RPMI7951 (cell line): ENCODE measurements at places on chromosomes 3 and 15.
A peak's percentile ranks its signal among the peaks of the same experiment; 100 is the strongest.

DNA sequence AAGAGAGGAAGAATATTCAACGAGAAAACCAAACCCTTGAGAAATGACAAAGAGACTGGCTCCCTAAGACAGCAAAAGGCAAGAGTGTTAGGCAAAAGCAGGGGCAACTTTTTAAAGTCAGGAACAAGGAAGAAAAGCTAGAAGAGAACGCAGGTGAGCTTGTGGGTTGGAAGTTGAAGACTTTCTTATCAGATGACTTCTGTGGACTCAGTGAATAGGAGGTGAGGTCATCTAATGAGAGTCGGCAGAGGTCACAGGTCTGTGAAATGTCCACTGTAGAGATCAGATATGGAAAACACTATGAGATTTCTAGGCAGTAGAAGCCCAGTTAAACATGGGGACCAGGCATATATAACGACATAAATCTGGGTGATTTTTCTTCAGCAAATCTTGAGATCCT is 27.2 kb upstream of the TNIK start:
- no peak for DNase-seq

DNA sequence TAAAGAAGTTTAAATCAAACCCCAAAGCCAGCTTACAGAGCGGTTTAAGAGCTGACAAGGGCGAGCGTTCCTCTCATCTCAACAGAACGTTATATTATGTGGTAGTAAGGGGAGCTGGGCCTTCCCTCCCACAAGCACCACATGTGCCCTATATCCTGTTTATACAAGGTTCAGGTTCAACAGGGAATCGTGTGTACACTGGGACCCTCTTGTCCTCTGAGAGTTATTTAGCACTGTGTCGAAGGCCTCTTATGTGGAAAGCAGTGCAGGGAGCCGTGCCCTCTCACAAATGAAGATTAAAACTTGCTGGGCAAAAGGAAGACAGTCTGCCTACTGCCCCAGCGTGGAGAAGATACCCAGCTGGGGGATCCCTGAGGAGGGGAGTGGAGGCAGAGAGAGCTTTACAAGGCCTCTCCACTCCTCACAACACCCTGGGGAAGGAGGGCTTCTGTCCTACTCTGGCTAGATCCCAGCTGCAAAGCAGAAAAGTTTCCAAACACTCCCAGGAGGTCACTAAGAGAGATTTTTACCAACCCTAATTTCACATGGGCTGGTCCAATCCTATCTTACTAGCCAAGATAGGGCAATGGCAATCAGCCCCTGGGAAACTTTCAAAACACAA is 2.9 kb downstream of the TLE3 start:
- peak; percentile 7 for DNase-seq

DNA sequence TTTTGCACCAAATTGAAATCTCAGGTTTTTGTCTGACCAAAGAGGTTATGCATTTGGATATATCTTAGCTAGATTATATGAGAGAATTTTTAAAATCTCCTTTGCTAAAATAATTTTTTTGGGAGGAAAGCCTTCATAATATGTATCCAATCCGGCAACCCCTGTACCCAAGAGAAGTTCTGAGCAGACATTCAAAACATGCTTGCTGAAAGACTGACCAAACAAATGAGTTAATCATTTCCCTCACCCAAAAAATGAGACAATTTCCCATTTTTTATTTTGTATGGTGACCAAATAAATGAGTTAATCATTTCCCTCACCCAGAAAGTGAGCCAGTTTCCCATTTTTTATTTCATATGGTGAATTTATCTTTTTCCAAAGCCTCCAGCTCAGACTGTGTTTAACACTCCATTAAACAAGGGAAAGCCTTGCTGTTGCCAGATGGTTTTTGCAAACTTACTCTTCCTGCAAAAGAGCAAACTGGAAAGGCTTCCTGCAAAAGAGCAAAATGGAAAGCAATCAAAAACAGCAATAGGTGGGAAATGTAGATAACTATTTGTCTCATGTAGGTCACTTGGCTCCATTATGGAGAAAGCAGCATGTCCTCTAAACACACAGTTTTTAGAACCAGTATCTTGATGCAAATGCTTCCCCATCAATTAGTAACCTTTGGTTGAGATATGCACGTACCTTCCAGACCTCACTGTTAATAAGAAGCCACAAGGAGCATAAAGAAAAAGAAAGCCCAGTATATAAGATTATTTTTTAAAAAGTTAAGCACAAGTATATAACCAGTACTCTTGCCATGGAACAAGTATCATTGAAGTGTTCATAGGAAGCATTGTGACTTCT is 78.4 kb upstream of the OSTN start:
- DNase-seq: no peak

- no peak for DNase-seq
Measured at GRCh38 chr3:128408693-128409623, 57.7 kb downstream of the DNAJB8 start.

DNA sequence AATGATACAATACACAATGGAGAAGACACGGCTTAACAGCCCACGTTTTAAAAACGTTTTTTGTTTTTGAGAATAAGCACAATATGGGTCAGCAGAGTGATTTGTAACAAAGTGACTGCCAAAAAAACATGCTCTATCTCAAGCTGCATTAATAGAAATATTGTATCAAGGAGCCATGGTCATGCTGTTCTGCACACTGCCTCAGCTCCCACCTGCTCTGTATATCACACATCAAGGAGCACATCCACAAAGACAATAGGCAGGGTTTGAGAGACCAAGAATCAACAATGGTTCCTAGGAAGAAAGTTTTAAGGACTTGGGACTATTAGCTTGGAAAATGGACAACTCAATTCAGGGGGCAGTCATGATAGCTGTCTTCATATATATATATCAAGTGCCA is 6.3 kb upstream of the BBX start:
- no peak for DNase-seq

GRCh38 chr15:88512078-88512477 is 34.4 kb downstream of the DET1 start:
- DNase-seq: no peak

GRCh38 chr3:112137781-112138180 is 4.7 kb upstream of the GCSAM start:
- no peak for DNase-seq

GRCh38 chr3:194536871-194537637 is 50.3 kb upstream of the ATP13A3 start:
- DNase-seq: peak; percentile 57

DNA sequence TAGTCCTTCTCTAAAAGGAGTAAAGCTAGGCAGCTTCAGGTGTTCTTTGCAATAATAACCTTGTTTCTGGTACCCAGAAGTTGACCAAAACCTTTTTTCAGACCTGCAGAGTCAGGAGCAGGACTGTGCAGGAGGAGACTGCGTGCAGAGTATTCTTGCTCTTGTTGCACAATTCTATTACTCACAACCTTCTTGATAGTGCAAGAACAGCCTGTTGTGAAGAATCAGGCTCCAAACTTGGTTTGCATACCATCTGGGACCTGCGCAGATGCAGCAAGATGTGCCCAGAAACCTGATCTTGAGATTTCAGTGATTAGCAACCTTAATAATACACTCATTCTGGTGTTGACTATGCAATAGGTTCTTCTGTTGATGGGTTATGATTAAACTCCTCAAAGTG is 111.9 kb downstream of the ATG7 start:
- peak; percentile 18 for DNase-seq

DNA sequence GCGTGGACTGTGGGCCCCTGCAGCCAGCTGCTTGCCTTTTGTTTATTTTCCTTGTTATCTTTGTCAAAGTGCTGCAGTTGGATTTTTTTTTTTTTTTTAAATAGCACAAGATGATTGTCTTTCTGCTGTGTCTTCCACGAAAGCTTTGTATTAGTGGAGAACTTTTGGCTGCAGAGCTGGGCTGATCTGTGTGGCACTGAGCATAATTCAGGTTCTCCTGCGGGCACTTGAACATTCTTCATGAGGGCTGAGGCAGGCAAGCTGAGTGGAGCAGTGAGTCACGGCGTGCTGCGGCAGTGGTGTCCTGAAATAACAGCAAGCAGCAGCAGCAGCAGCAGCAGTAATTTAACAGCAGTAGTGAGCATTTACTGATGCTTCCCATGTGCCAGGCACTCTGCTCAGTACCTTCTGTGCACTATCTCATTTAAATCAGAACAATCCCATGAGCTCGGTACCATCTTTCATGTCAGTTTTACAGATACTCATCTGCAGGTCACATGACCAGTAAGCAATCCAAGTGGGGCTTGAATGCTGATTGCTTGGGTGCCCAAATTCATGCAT is 45.8 kb downstream of the MITF start:
- peak; percentile 91 for DNase-seq

DNA sequence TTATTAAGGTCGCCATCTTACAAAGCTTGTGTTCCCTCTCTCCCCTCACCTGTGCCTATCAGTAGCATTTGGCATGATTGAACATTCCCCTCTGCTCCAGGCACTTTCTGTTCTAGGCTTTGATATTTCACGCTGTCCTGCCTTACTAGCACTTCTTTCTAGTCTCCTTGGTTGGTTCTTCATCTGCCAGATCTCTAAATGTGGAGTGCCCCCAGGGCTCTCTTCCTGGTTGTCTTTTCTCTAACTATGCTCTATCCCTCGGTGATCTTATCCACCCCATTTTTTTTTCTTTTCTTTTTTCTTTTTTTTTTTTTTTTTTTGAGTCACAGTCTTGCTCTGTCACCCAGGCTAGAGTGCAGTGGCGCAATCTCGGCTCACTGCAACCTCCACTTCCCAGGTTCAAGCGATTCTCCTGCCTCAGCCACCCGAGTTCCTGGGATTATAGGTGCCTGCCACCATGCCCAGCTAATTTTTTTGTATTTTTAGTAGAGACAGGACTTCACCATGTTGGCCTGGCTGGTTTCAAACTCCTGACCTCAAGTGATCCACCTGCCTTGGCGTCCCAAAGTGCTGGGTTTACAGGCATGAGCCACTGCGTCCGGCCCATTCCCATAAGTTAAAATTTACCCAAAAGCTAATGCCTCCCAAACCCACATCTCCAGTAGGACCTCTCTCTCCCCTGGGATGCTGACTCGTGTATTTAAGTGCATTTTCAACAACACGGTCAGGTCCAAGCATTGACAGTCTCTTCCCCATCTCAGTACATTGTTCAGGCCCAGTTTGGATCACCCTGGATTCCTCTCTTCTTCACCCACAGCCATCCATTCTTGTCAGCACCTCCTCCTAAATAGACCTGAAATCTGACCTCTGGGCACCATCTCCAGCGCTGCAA is 5.2 kb downstream of the NUSAP1 start:
- peak; percentile 65 for DNase-seq

DNA sequence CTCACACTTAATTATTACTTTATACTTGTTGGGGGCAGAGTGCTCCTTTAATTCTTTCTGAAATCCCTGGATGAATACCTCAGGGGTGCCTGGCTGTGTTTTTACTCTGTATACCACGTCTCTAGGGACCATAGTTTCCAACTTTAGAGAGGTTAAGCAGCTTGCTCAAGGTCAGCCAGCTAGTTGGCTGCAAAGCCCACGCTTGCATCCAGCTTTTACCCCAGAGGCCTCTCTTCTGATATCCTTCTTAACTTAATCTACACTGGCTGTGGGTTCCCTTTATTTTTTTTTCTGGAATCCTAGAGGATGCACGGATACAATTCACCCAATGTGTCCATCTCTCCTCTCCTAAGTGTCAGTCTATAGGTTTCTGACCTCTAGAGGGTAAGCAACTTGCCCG is 1.4 kb downstream of the PDZRN3 start:
- no peak for DNase-seq

DNA sequence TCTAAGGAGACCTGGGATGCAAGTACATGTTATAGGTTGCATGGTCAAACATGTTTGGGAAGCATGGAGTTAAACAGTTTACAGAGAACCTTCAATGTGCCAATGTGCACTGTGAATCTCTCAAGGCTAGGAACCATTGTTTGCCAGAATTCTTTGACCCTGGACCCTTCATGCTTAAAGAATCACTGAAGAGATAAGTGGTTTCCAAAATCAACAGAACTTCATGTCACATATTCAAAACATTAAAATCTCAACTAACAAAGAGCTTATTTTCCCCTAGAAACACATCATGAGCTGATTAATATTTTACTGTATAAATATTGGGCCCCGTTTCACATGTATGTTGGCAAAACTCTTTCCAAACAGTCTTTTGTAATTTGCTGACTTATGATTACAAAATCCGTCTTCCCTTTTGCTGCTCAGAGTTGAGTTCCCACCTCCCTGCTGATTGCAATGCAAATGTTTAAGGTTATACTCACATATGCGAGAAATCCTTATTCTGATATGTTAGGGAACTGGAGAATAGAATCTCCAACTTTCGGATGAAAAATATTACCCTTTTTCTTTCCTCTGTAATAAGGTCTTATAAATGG is 380.2 kb downstream of the DIPK2A start:
- no peak for DNase-seq

GRCh38 chr3:187743195-187744141 is 1.8 kb downstream of the BCL6 start:
- DNase-seq: peak; percentile 43

DNA sequence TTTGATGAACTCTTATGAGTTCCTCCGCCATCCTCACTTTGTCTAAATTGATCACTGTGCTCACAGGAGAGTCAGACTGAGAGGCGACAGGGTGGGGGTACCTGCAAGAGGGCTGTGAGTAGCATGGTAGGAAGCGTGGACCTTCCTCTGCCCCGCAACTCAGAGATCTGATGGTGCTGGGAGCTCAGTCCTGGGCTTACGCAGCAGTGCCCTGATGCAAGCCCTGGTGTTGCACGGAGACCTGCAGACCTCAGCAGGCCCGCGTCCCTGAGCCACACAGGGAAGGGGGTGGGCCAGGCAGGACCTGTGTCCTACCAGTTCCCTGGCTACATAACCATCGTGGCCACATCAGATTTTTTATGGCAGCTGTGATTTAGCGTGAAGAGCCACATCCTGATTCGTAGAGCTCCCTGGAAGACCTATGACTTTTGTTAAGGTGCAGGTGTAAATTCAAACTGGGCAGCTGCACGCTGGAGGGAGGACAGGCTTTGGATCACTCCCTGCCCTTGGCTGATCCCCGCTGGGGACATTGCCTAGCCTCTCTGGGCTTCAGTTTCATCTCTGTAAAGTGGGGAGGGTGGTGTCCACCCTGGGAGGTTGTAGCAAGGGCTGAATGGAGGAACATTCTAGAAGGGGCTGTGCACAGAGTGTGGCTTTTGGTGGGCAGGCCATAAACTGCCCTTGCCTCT is 176.1 kb downstream of the KLF13 start:
- no peak for DNase-seq

DNA sequence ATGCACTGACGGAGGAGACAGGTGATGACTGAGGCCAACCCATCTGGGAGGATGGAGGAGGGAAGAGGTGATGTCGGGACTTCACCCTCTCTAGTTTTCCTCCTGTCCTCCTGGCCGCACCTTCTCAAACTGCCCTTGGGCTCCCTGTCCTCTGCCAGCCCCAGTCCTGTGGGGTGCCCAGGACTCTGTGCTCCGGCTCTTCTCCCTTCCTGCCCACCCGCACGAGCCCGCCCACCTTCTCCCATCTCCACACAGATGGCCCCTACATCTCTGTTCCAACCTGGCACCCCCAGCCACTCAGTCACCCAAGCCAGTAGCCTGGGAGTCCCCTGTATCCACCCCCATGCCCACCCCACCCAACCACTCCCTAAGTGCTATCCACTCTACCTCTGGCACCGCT is 206.7 kb upstream of the LINGO1 start:
- no peak for DNase-seq

DNA sequence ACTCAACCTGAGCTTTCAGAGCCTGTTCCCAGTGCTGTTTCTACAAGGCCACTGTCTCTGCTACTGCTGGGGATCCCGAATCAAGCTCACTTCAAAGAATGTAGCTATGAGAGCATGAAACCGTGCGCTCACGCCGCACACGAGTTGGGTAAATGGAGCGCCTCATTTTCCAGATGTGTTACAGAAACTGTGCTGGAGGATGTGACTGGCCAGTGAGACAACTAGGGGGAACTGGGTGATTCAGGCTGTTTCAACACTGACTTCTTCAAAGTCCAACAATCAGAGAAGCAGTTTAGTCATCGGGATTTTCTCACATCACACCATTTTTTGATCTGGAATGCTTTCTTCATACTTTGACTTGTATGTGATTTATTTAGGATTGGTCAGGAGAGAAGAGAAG is 3.5 kb downstream of the ZNF710 start:
- peak; percentile 91 for DNase-seq
